ENCODE measurements at places on chromosomes 2 and 18.

DNA sequence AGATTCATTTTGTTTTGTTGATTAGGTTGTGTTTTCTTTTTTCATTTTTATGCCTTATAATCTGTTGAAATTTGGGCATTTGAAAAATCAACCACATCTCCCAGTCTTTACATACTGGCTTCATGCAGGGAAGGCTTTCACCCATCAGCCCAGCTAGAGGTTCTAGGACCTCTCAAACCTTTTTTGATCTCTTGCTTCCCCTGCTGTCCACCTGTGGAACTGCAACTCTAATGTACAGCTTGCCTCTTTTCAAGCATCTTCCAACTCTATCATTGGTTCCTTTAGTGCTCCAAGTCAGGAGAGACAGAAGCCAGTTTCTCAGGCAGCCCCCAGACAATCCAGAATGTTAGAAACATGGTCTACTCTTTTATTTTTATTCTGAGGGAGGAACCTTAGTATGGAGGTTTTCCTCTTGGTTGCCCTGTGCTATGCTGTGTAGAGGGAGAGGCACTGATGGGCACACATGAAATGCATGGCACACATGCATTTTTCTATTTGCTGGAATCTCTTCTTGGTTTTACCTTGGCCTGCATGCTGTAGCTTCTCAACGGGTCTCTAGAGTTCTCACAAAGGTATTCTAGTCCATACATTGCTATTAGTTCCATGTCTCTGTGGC is 107.2 kb upstream of the L3MBTL4 start:
- DNase-seq: no peak

DNA sequence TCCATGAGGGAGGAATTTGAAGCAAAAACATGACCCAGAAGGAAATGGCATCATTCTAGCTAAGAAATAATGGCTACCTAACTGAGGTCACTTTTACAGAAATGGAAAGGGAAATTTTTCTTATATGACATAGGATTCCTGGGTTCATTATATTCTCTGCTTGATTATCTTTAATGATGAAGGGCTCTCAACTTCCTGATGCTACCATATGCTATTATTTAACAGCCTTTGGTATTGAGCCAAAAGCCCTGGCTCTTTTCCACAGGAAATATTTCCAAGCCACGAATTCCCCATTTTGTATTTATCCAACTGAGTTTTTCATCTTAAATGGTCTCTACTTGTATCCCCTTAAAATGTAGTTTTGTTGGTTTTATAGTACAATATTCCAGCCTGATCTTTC is 63.2 kb upstream of the NPAS2 start:
- no peak for DNase-seq

- DNase-seq: peak; percentile 61
Observed at GRCh38 chr18:49591271-49591670, 29.4 kb downstream of the LIPG start.

DNA sequence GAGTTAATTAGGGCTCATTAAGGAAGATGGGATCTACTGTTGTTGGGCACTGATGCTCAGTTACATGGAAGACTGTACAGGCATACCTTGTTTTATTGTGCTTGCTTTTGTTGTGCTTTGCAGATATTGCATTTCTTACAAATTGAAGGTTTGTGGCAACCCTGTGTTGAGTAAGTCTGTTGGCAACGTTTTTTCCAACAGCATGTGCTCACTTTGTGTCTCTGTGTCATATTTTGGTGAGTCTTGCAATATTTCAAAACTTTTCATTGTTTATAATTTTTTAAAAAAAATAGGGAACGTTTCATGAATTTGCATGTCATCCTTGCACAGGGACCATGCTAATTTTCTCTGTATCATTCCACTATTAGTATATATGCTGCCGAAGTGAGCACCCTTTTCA is 15.6 kb downstream of the PHLPP1 start:
- DNase-seq: no peak

DNA sequence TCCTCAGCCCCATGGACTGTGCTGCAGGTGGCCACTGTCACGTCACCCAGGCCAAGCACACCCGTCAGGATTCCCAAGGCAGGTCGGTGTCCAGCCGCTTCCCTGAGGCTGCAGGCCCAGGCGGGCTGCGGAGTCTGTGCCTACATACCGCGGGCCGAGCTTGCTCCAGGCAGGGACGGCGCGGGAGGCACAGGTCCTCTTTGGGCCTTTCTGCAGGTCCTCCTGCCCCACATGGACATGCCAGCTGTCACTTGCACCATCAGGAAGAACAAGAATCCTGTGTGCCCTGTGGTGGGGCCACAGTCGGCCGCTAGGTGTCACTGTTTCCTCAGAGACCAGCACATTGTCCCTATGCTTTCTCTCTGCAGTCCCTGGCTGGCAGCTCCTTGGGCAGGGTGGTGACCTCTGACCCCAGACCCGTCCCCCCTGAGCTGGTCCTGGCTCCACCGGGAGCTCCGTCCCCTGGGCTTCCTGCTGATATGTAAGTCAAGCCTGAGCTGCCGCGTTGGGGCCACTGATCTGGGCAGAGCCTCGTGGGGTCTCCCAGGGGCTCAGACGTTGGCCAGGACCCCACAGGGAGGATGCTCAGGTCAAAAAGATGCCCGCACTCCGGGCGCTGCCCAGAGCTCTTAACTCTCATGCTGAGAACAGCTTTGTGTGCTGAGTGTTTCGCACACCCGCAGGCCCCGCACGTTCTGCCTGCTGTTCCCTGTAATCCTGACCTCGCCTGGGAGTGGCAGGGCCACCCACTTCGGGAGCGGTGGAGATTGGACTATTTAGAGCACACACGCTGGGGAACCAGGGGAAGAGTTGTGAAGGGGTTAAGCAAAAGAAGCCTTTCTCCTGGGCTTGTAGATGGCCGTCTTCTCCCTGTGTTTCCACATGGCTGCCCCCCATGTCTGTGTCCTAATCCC is 17.3 kb upstream of the AGXT start:
- peak; percentile 38 for DNase-seq

Measured in NCI-H1105 (cell line).